ENCODE measurements at places on chromosomes 6 and 20. TPM values are rescaled to one million over a fixed set of nuclear protein-coding genes. Genes with fewer than 3 reads are reported as not detected.

DNA sequence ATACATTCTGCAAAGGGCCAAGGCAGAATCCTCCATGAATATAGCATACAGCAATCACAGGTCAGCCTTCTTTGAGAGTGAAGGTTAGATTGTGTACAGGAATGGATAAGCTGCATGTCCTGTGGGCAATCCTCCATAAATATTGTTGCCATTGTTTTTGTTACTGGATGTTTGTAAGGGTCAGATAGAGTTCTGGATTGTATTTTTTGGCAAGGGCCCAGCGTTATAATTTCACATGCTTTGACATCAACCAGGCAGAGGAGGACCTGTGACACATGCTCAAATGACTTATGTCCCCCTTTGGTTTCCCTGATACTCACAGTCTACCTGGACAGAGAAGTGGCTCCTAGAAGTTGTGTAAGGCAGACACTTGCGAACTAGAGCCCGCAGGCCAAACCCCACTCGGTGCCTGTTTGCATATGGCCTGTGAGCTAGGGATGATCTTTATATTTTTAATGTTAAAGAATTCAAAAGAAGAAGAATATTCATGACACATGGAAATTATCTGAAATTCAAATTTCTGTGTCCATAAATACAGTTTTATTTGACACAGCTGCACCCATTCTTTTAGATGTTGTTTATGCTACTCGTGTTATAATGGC is 5.4 kb downstream of the LY86 start:
- no peak for DNase-seq
- H3K27ac ChIP-seq: peak overlapping the region; percentile 63
- no peak overlapping the region for H3K4me3 ChIP-seq
- peaks cover 70% of the 10 kb centered on the region for H3K4me1 ChIP-seq
- H3K27me3 ChIP-seq: no peaks in the 10 kb centered on the region

- H3K36me3 ChIP-seq: no peaks in the 10 kb centered on the region
- H3K4me3 ChIP-seq: no peak overlapping the region
- H3K27me3 ChIP-seq: no peaks in the 10 kb centered on the region
- no peak overlapping the region for H3K27ac ChIP-seq
These were observed 136.7 kb upstream of the EEF1E1 start for GRCh38 chr6:8238773-8239683.

GRCh38 chr20:63863021-63863797 is 1.9 kb upstream of the TPD52L2 start:
- peaks cover 55% of the 10 kb centered on the region for H3K4me1 ChIP-seq
- H3K4me3 ChIP-seq: peak overlapping the region; percentile 92
- peaks cover 4% of the 10 kb centered on the region for H3K36me3 ChIP-seq
- H3K27ac ChIP-seq: peak overlapping the region; percentile 98
- H3K27me3 ChIP-seq: no peaks in the 10 kb centered on the region

GRCh38 chr6:44021589-44022295 is 105.5 kb downstream of the MRPL14 start:
- no peak for DNase-seq
- no peaks in the 10 kb centered on the region for H3K27me3 ChIP-seq
- no peak overlapping the region for H3K27ac ChIP-seq

GRCh38 chr6:80126657-80127345 is 20.3 kb downstream of the BCKDHB start:
- peaks cover 6% of the 10 kb centered on the region for H3K4me1 ChIP-seq
- H3K4me3 ChIP-seq: no peak overlapping the region
- H3K27ac ChIP-seq: no peak overlapping the region
- DNase-seq: no peak
- peaks cover 26% of the 10 kb centered on the region for H3K36me3 ChIP-seq
- H3K27me3 ChIP-seq: no peaks in the 10 kb centered on the region

Gene C6orf141
- total RNA-seq: not detected

Gene PSORS1C1
- total RNA-seq: 0.63 TPM
